ENCODE measurements at places on chromosomes 7 and 10.

DNA sequence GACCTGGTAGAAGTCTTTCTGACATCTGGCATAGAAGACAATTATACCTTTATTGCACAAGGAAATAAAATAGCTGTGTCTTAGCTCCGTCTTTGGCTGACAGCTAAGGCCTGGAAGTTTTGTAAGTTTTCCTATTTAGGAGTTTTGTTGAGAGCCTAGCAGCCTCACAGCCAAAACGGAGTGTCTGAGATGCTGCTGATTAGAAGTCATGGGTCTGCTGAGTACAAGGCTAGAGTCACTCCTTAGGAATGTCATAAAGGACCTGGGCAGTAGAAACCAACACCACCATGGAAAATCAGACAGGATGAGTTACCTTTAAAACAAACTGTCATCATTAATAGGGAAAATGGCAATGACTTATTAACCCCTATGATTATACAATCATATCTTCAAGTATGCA is 442.5 kb downstream of the KCNMA1 start:
- DNase-seq: peak; percentile 88

DNA sequence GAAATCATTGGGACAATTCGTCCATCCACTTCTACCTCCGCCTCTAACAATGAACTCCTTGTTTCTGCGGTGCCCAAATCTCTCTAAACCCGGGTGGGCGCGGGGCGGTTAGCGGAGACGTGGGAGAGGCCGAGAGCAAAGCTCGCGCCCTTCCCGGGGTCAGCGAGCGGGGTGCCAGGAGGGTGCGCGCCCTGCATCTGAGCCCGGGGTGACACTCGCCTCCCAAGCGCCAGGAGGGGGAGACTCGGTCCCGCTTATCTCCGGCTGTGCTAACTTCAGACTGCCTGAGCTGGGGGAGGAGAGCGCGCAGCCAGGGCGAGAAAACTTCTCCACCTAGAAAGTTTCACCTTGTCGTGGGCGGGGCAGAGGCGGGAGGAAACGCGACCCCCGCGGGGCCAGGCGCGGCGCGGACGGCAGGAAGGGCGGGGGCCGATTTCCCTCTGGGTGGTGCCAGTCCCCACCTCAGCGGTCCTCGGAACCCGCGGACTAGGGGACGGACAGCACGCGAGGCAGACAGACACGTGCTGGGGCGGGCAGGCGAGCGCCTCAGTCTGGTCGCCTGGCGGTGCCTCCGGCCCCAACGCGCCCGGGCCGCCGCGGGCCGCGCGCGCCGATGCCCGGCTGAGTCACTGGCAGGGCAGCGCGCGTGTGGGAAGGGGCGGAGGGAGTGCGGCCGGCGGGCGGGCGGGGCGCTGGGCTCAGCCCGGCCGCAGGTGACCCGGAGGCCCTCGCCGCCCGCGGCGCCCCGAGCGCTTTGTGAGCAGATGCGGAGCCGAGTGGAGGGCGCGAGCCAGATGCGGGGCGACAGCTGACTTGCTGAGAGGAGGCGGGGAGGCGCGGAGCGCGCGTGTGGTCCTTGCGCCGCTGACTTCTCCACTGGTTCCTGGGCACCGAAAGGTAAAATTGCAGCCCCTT is at the start of gene MET:
Gene MET, plus strand, starts transcription at position 516 of the 915 bp plus-strand sequence. CDS start 26,889 bp downstream, outside the sequence.
- DNase-seq: peak; percentile 94

DNA sequence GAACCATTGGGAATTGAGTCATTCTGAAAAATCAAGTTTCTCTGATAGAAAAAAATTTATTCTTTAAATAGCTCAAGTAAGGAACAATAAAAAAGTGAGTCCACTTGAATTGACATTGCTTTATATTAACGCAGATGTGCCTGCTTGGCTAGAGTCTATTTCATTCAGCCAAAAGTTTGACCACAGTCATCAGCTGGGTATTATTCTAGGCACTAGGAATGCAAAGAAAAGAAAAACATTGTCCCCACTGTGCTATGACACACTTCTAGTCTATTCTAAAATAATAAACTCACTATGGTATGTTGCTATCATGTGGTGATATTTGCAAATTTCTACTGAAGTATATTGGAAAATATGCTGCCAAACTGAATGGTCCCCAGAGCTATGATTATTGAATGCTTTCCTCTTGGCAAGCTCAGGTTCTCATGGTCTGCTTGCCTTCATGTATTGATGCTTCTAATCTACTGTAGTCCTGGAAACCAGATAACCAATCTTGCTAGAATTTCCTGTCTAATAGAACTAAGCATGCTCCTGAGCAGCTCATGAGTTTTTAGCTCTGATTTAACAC is 8.3 kb downstream of the SFRP4 start:
- DNase-seq: peak; percentile 87

GRCh38 chr7:94307399-94308048 is 87.2 kb upstream of the COL1A2 start:
- no peak for DNase-seq

- no peak for DNase-seq
Measured at GRCh38 chr10:61470740-61471139, 17.6 kb upstream of the TMEM26 start.

- DNase-seq: no peak
Measured at GRCh38 chr7:69049326-69049725, 548.9 kb upstream of the AUTS2 start.

- DNase-seq: no peak
Measured at GRCh38 chr10:73054286-73054685, 42.4 kb downstream of the P4HA1 start.

DNA sequence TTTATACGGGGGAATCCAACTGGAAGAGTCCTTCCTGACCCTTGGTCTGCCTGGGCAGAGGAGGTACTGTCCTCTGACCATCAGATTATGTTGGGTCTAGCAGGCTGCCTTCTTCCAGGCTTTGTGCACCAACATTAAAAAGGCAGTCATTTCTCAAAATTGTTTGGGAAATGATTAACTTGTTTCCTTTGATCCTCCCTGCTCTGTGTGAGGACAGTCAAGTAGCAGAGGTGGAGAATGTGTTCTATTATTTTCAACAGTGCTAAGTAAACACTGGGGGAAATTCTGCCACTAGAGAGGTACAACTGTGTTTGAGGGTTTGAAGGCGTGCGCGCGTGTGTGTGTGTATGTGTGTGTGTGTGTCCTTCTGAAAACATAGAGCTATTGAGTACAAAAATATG is 20.6 kb downstream of the ACSL5 start:
- DNase-seq: no peak

GRCh38 chr10:85908462-85908861 is 458.1 kb downstream of the GRID1 start:
- DNase-seq: no peak

DNA sequence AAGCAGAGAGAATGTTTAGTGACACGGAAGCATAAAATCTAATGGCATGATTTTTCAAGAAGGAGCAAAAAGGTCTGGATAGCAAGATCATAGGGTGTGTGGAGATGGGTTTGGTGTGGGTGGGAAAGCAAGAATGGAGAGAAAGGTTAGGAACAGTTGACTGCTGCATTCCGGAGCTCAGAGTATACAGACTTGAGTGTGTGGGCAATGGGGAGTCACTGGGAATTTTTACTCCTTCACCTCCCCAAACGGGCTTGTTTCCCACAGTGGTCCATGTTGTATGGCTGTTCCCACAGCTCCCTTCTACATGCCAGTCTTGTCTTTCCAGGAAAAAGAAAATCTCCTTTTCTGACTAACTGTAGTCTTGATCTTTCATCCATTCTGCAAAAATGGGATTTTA is 122.1 kb downstream of the CDK6 start:
- DNase-seq: peak; percentile 53

DNA sequence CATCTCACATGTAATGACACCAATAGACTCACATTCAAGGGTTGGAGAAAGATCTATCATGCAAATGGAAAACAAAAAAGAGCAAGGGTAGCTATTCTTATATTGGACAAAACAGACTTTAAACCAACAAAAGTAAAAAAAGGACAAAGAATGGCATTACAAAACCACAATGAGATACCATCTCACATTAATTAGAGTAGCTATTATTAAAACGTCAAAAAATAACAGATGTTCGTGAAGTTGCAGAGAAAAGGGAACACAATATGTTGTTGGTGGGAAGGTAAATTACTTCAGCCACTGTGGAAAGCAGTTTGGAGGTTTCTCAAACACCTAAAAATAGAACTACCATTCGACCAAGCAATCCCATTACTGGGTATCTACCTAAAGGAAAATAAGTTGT is 197.0 kb downstream of the SNX13 start:
- DNase-seq: no peak

- DNase-seq: peak; percentile 67
Measured at GRCh38 chr10:3067118-3067858, at the start of gene PFKP. Gene PFKP, plus strand, starts transcription at chr10:3067548. Its CDS starts 48 bp downstream, at chr10:3067596.

- DNase-seq: no peak
Measured at GRCh38 chr10:100330079-100330478, at the start of gene PKD2L1. Gene PKD2L1, minus strand, starts transcription at chr10:100330228. Its CDS starts 125 bp downstream, at chr10:100330103.

DNA sequence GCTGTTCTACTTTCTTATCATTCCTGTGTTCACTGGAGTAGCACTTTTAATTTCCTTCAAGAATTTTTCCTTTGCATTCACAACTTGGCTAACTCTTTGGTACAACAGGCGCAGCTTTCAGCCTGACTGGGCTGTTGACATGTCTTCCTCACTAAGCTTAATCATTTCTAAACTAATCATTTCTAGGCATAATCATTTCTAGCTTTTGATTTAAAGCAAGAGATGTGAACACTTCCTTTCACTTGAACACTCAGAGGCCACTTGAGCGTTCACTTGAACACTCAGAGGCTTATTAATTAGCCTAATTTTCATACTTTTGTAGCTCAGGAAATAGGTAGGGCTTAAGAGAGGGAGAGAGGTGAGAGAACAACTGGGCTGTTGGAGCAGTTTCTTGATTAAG is 15.9 kb downstream of the C10orf90 start:
- no peak for DNase-seq

- no peak for DNase-seq
Measured at GRCh38 chr7:45662540-45663166, 88.5 kb downstream of the ADCY1 start.

GRCh38 chr7:28675429-28675828 is 263.1 kb downstream of the CREB5 start:
- DNase-seq: no peak

Measured in astrocyte of the hippocampus (primary cell).